AG20443 (cell line): ENCODE measurements at places on chromosomes 4 and X.

GRCh38 chr4:3713346-3713745 lies 52.8 kb upstream of the ADRA2C start:
- no peak for DNase-seq

DNA sequence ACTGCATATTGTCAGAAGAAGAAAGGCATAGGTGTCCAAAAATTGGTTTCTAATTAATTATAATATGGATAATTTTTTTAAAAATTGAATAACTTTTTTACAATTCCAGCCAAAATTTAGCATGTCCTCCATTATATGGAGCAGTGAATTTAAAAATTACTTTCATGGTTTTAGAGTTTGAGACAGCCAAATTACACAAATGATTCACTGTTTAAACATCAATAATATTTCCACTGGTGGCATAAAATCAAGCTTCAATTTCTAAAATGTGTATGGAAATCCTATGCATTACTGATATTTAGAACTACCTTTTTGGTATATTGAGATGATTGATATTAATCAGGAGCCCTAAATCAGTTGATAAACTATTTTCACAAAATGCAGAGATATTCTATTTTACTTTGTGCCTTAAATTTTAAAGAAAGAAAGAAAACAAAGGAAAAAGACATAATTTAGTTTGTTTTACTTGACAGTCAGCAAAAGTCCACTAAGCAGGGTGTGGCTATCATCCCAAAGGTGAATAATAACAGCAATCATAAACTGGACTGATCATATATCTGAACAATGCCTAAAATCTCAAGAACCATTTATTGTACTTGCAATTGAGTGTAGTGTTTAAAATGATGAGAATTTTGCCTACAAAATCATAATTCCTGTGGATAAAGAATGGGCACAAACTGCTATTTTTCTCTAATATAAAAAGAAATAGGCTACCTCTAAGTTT lies 34.2 kb downstream of the KLHL34 start:
- DNase-seq: no peak

GRCh38 chr4:3462321-3462789 lies 751 bp upstream of the DOK7 start:
- DNase-seq: no peak

DNA sequence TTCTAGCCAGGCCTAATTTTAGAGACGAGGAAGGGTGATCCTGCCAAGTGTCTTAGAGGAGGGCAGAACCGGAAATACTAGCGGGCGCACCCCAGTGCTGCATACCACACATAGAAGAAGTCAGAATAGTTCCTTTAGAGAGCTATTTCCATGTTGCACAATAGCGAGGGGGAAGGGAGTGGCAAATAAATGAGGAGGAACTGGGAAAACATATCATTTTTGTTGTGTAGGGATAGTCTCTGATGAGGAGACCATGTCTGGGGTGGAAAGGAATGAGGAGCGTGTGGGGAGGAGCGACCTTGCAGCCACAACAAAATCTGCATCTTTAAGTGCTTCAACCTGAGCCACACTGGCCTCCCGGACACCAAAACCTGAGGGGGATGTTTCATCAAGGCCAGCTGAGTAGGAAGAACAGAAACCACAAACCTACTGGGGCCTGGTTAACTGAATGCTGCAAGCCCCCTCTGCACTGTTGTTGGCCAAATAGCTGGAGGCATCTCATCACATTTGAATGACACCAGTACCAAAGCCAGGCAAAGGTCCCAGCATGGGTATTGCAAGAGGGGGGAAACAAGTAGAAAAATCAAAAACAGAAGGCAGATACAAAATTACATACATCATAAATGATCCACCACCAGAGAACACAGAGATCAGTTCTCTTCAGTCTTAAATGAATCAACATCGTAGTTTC lies 26.7 kb upstream of the C1QTNF7 start:
- DNase-seq: peak; percentile 89

DNA sequence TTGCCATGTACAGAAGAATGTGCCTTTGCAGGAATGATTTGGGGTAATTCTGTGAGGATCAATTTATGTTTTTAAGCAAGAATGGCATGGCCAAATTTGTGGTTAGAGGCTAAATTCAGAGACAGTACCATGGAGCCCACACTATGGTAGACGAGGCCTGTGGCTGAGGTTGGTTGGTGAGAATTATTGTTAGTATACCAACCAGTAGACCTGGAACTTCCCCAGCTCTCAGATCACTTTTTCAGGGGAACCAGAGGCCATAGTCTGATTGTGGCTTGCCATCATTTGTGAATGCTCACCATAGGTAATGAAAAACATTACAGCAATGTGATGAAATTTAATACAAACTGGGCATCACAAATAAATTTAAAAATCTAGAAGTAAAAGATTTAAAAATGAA lies 56.3 kb downstream of the SHISA3 start:
- no peak for DNase-seq

- DNase-seq: peak; percentile 43
These were observed 33.0 kb downstream of the DRP2 start for GRCh38 chrX:101252634-101253033.

GRCh38 chr4:2071252-2071911 lies 12.3 kb downstream of the NAT8L start:
- no peak for DNase-seq

- no peak for DNase-seq
These were observed 179.7 kb upstream of the RASGEF1B start for GRCh38 chr4:81651243-81651899.

GRCh38 chr4:179095585-179096221 lies 1653.5 kb upstream of the AGA start:
- DNase-seq: no peak

DNA sequence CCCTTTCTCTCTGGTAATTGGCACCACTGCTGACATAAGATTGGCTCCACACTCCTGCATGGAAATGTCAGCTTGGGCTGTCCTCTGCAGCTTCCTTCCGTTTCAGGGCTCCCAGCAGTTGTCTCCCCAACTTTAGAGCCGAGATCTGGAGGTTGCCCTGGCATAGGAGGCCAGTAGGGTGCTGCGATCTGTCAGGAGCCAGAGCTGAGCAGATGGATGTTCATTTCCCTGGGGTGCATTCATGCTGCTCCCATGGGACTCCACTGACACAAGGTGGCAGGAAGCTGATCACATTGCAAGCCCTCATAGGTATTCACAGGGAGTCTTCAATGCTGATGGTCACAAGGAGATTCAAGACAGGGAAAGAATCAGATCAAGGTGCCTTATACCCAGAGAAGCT lies 116.6 kb upstream of the RAI2 start:
- no peak for DNase-seq
